ENCODE measurements at places on chromosomes 11 and 22. TPM values are rescaled to one million over a fixed set of nuclear protein-coding genes. Genes with fewer than 3 reads are reported as not detected.

DNA sequence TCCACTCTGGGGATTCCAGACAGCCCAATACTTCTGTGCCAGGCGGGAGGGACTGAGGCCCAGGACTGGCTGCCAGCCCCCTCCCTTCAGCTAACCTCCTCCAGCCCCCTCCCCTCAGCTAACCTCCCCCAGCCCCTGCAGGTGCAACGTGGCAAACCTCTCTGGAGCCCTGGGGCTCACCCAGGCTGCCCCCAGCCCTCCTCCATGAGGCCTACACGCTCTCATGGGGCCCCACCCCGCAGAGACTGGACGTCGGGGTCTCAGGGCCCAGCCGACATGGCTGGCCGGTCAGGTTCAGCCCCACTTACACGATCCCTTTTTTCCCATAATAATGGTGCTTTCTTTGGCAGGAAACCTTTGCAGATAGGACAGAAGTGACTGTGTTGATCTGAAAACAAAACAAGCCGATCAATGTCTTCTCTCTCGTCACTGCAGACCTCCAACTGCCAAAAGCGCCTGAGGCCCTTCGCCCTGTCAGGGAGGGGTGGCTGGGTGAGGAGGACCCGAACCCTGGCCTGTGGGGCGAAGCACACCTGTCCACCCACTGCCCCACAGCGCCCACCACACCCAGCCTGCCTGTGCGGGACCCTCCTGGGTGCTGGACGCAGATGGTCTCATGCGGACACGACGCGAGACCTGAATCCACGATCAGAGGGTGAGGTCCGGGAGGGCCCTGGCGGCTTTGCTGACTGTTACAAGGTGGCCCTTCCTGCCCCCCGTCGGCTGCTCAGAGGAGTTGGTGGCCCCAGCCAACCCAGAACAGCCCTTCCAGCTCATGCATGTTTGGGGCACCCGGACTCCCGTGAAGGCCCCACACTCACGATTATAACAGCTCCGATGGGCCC, 33.6 kb downstream of the TRMU start:
- no peaks in the 10 kb centered on the region for H3K4me1 ChIP-seq
- no peak overlapping the region for H3K27ac ChIP-seq
- DNase-seq, result no peak

GRCh38 chr11:132858223-132858622, 674.1 kb downstream of the OPCML start:
- H3K4me3 ChIP-seq, result no peak overlapping the region
- DNase-seq, result peak; percentile 54
- no peaks in the 10 kb centered on the region for H3K4me1 ChIP-seq
- H3K27me3 ChIP-seq, result peaks cover 41% of the 10 kb centered on the region
- H3K36me3 ChIP-seq, result no peaks in the 10 kb centered on the region

DNA sequence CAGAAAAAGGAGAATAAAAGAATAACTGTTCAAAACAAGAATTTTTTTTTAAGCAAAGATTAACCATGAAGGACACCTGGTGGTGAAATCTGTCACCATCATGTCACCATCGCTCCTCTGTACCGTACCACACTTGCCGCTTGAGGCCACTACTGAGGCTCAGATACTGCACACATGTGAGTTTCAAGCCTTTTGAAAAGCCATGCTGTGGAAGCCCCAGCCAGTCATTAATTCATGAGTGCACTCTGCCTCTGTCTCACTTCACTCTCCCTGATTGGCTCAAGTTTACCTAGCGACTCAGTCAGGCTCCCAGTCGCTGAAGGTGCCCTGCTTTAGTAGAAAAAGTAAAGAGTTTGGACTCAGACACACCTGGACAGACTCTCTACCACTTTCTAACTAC, 6.6 kb upstream of the MS4A12 start:
- H3K4me1 ChIP-seq, result no peaks in the 10 kb centered on the region
- no peak overlapping the region for H3K4me3 ChIP-seq
- H3K27me3 ChIP-seq, result peaks cover 4% of the 10 kb centered on the region
- no peaks in the 10 kb centered on the region for H3K36me3 ChIP-seq

- H3K27me3 ChIP-seq, result no peaks in the 10 kb centered on the region
- no peak overlapping the region for H3K27ac ChIP-seq
Observed at GRCh38 chr11:105979997-105980703, 41.9 kb downstream of the MSANTD4 start.

GRCh38 chr11:59429924-59430516, 3.8 kb upstream of the OR5A2 start:
- peaks cover 16% of the 10 kb centered on the region for H3K4me1 ChIP-seq
- H3K27ac ChIP-seq, result no peak overlapping the region
- no peak overlapping the region for H3K4me3 ChIP-seq
- H3K27me3 ChIP-seq, result no peaks in the 10 kb centered on the region
- no peaks in the 10 kb centered on the region for H3K36me3 ChIP-seq
- DNase-seq, result peak; percentile 79

Gene ACCS
- total RNA-seq, result 35.3 TPM

Gene PANX2
- total RNA-seq, result 9.1 TPM
